ENCODE measurements at places on chromosomes 3 and 15. TPM values are rescaled to one million over a fixed set of nuclear protein-coding genes. Genes with fewer than 3 reads are reported as not detected.

- DNase-seq, result no peak
Measured at GRCh38 chr3:126665959-126666657, 11.2 kb upstream of the TXNRD3 start.

DNA sequence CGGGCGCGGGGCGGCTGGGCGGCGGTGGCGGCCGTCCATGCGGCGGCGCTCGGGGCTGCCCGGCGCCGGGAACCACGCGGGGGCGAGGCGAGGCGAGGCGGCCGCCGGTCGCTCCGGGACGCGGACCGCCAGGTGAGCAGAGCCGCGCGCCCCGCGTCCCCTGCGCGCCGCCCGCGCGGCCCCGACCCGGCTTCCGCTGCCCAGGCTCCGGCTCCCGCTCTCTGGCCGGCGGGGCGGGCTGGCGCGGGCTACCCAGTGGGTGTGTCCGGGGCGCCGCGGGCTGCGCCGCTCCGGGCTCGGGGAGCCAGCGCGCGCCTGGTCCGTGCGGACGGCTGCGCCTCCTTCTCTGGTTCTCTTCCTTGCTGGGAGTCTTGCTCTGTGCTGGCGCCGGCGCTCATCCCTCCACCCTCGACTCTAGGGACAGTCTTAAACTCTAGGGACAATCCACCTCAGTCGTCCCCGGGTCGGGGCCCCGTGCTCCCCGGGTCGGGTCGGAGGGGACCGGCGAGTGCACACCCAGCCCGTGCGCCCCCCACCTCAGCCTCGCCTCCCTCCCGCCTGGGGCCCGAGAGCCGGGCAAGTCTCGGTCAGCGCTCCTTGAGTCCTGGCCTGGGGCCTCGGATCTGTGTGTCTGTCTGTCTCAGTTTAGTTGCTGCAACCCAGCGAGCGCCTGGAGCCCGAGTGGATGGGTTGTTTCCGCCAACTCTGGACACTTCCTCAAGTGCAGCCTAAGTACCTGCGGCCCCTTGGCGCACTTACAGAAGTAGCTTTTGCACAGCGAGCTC, 488 bp downstream of the THSD4 start:
- DNase-seq, result peak; percentile 62

- peak; percentile 46 for DNase-seq
Measured at GRCh38 chr3:187327845-187328244, 36.3 kb upstream of the MASP1 start.

Gene SLC22A13
- total RNA-seq, result 0.47 TPM

DNA sequence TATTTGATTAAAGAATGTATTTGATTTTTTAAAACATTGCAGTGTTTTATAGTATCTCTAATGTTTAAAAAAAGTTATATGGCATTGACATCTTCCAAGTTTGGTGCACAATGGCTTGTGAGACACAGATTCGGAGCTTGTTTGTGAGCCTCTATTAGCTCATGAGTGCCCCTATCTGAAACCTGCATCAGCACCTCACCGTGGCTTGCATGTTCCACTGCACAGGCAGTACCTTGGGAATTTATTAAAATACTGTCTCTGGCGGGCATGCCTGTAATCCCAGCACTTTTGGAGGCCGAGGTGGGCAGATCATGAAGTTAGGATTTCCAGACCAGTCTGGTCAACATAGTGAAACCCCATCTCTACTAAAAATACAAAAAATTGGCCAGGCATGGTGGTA, 6.8 kb upstream of the RTP2 start:
- DNase-seq, result no peak

- DNase-seq, result no peak
Measured at GRCh38 chr3:3951071-3951470, 151.8 kb downstream of the LRRN1 start.

Gene C15orf62
- total RNA-seq, result 0.51 TPM

DNA sequence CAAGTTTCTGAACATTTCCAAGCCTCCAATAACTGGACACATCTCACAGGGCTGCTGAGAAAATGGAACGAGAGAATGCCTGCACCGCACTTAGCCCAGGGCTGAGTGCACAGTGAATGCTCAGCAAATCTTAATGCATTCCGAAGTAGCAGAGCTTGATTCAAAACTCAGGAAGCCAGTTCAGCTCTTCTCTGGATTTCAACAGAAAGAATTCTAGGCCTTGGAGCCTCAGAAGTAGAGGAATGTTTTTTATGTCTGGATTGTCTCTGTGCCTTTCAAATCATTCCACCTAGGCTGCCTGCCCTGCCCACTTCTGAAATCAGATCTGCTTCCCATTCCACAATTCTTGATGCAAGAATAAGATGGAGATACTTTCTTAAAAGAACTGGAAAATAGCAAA, 9.6 kb upstream of the FOXP1 start:
- no peak for DNase-seq

GRCh38 chr3:108218811-108219210, 3.4 kb downstream of the IFT57 start:
- DNase-seq, result no peak

DNA sequence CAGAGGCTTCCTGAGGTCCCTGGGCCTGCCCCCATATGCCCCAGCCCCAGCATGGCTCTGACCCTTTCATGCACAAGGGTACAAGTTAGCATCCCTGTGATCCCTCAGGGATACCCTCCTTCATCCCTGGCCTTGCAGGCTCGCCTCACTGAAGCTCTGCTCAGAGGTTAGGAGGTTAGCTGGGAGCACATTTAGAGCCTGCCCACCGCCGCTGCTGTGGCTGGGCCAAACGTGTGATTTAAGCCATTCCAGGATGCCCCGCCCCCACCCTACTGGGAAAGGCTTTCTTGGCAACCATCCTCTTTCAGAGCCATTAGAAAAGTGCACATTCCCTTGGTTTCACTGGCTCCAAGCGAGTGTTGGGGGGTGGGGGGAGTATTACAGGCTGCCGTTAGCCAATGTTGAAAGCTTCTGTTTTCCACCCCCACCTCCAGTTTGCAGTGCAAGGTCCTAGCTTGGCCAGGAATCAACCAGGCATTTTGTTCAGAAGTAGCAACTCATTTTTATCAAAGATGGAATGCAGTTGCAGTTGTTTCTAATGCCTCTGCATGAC, 6.3 kb upstream of the HES1 start:
- no peak for DNase-seq

DNA sequence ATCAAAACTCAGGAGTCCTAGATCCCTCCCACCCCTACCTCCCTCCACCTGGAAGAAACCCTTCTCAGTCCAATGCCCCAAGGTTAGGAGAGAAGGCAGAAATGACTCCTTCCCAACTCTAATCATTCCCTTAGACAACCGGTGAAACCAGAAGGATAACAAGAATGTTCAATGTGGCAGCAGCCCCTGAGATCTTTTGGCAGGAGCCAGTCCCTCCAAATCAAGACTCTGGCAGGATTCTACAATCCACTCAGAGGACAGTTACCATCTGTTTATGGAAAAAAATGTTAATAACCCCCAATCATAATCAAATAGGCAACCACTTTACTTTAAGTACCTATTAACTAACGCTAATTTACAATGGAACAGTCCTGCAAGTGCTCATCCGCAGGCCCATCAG, 136.5 kb downstream of the NTRK3 start:
- DNase-seq, result no peak

DNA sequence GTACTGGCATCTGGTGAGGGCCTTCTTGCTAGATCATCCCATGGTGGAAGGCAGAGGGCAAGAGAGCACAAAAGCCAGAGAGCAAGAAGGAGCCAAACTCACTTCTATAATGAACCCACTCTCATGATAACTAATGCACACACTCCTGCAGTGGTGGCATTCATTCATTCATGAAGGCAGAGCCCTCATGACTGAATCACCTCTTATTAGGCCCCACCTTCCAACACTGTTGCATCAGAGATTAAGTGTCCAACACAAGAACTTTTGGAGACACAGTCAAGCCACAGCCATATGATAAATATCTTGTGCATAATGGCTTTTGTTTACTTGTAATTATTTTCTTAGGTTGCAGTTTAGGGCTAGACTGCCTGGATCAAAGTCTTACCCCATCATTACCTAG, 182.7 kb downstream of the TIGIT start:
- DNase-seq, result no peak

Gene ASB14
- total RNA-seq, result not detected

Gene CELSR3
- 15.2 TPM for total RNA-seq

Gene IQCF5
- total RNA-seq, result not detected

Gene GP9
- total RNA-seq, result not detected

GRCh38 chr3:120348065-120348990, 826 bp downstream of the LRRC58 start:
- DNase-seq, result peak; percentile 88

GRCh38 chr3:15769256-15769915, 28.4 kb downstream of the ANKRD28 start:
- DNase-seq, result no peak

DNA sequence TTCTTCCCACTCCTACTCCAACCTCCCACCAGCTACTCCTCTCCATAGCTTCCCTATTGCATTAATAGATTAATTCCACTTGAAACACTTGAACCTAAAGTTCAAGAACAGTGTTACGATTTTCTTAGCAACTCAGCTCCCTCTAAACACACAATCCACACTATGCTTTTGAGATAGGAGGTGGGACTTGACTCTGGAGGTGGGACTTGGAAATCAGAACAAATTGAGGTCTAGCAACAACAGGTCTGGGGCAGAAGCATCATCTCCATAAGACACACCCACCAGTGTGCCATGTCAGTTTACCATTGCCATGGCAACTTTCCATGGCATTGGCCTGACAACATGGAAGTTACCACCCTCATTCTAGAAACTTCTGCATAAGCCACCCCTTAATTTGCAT, 336.5 kb upstream of the ALCAM start:
- DNase-seq, result no peak

- DNase-seq, result no peak
Measured at GRCh38 chr3:20099060-20099459, 58.8 kb downstream of the KAT2B start.

GRCh38 chr15:31397851-31398661, 71.4 kb downstream of the KLF13 start:
- DNase-seq, result peak; percentile 56

DNA sequence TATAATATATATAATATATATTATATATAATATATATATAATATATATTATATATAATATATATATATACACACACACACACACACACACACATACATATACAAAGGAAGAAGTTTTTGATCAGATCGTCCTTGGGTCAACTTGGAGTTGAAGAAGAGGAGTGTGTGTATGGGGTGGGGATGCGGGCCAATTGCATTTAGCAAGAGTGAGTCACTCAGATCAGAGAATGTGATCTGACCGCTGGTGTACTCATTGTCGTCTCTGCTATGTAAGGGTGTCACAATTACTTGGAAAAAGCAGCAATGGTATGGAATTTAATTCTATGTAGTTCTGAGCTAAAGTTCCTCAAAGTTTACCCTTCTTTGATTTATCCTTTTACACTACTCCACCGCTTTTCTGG, 4.6 kb upstream of the VGLL3 start:
- DNase-seq, result no peak

GRCh38 chr3:185439745-185440466, 58.9 kb downstream of the TMEM41A start:
- peak; percentile 8 for DNase-seq

GRCh38 chr3:12438318-12438717, 46.0 kb upstream of the TSEN2 start:
- no peak for DNase-seq

DNA sequence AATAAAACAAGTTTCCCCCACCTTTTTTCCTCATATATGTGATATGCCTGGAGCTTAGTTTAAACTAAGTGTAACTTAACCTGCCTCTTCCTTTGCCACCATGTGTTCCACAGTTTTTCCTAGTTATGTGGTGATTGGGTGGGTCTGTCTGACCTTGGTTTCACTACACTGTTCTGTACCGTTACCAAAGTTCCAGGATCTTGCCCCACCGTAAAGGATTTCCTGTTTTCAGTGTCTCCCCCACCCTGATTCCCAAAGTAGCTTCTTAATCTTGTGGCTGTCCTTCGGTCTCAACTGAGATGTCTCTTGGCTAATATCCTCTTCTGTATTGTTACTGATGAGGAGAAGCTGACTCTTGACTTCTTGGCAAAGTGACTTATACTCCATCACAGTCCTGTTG, 6.4 kb upstream of the MGA start:
- no peak for DNase-seq

Gene SH3GL3
- not detected for total RNA-seq

- no peak for DNase-seq
Measured at GRCh38 chr3:4746241-4746958, 232.8 kb upstream of the BHLHE40 start.

- DNase-seq, result peak; percentile 88
Measured at GRCh38 chr3:141412087-141412935, 44.0 kb downstream of the ZBTB38 start.

DNA sequence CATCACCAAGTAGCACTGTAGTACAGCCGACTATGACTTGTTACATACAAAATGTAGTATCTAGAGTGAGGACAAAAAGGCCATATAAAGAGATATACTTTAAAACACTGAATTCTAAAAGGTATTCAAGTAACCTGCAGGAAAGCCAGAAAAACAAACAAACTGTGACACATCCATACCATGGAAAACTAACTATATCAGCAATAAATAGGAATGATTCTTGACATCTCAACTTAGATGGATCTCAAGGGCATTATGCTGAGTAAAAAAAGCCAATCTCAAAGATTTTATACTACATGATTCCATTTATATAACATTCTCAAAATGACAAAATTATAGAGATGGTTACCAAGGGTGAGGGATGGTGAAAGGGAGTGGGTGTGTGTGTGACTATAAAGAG, 143.0 kb downstream of the PEAK1 start:
- DNase-seq, result no peak

DNA sequence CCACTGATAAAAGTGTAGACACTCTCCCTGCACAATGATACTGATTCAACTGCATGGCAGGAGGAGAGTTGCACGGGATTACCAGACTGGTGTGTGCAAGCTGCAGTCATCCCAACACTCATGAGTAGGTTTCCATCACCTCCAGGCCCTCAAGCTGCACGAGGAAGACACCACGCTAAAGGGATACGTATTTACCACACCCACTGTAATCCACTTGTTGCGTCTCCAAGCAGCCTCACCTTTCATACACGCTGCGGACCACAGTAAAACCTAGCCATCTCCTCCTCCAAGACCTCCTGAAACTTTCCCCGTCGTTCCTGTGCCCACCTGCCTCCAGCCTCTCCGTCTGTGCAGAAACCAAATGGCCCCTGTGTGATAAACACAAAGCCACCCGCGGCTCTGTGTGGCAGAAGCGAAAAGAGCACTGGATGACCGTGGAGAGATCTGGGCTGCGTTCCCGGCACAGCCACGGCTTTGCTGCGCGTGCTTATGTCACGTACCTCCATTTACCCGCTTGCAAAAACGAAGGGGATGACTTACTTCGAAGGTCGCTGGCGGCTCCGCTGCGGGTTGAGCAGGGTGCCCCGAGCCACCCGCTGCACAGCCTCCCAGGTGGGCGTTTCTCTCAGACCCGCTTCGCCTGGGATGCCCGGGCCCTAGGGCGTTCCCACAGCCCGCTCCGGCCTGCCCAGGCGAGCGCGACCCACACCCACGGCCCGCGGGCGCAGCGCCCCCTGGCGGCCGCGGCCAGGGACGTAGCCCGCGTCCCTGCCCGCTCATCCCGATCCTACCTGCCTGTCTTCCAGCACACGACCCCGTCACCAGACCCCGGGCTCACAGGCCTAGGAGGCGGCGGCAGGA, 643 bp downstream of the ABCC5 start:
- peak; percentile 91 for DNase-seq

Gene GABRG3
- total RNA-seq, result not detected

Measured in activated CD4-positive, alpha-beta T cell treated with anti-CD3 and anti-CD28 coated beads, Interleukin-2, amount 10 ng/mL, durations not matched to agents 24 days and 14 days (primary cell).